ENCODE measurements at places on chromosomes 12 and 14.

DNA sequence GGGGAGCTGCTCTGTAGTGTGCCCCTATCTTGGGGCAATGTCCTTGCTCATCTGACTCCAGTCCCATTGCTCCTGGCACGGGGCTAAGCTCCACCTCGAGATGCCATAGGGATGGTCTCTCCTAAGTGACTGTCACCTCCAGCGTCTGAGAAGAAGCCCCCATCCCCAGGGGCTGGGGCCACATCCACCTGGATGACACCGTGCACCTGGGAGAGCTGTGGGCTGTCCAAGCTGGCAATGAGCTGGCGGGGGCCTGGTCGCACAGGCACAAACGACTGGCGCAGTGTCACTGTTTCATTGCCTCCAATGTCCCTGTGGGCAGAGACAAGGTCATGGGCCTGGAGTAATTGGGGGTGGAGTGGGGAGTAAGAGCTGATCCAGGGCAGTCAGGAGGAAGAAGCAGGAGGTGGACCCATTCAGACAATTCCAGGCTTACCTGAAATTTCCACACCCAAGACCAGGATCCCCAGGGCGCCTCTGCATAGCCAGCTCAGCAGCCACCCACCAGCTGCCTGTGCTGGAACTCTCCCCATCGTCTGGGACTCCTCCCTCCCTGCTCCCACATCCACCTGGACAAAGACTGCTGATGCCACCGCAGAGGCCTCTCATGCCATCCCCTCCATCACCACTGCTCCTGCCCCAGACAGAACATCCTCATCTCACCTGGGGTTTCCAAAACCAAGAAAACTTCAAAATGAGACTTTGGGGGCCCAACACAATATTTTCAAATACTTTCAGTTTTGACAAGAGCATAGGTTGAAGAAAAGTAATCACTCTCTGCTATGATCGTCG is 7.0 kb upstream of the TINF2 start:
- no peak for DNase-seq

DNA sequence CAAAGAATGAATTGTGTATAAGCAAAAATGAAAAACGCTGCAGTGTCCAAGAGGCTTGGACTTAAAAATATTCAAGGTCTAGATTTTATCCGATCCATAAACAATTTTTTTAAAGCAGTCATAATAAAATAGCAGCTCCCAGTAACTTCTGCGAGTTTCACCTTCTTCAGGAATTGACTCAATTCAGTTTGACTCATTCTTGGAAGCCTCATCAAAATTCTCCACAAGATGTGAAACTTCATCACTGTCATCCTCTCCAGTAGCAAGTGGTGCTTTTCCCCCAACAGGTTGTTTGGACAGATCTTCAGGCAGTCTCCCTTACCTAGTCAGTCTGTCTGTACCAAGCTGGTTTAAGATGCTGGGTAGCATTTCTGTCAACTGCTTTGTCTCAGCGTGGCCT is 93.5 kb upstream of the FOXG1 start:
- DNase-seq = no peak

DNA sequence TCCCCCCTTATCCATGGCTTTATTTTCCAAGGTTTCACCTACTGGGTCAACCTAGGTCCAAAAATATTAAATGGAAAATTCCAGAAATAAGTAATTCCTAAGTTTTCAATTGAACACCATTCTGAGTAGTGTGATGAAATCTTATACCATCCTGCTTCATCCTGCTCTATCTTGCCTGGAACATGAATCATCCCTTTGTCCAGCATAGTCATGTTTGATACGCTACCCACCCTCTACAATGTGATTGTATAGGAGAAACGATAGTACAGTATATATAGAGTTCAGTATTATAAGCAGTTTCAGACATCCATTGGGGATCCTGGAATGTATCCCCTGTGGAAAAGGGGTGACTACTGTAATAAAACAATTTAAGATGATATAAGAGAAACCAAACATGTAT is 62.2 kb downstream of the IFNG start:
- no peak for DNase-seq

DNA sequence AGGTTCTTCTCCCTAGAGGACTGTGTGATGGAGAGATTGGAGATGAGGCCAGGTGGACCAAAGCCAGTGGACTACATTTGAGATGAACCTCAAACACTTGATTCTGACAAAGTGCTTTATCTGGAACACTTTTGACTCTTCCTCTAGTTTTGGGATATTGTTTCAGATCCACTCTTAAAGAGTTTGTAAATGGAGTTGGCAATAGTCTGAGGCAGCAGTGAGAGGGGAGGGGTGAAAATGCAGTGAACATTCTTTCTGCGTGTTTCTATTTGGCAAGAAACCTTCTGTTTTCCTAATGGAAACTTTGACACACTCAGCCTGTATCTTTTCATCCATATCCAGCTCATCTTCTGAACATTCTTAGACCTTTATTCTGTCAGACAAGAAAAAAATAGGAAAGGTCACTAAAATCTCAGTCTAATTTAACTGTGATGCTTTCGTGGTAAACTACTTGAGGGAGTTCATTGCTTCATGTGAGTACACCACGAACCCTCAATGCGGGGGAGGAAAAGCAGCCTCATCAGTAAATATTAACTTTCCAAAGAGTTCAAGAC is 57.4 kb upstream of the KCNJ8 start:
- no peak for DNase-seq

- no peak for DNase-seq
Observed at GRCh38 chr14:74979442-74980397, 23.0 kb upstream of the EIF2B2 start.

- DNase-seq = no peak
Observed at GRCh38 chr12:9650151-9650576, 19.3 kb upstream of the CLEC2D start.

- no peak for DNase-seq
Observed at GRCh38 chr14:65132855-65133254, 30.5 kb upstream of the MAX start.

DNA sequence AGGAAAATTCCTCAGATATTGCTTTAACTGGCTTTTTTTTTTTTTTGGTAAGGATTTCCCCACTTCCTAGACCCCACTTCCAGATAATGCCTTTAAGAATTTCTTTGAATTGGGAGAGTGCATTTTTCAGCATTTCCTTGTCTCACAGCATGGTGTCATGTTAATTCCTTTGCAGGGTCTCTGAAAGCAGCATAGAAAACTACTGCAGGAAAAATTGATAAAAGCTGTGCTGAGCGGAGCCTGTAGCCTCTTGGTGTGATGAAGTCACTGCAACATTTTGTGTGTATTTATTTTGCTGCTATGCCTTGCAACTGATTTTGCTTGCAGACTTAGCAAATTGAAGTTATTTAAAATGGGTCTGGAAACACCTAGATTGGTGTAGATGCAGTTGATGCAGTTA is 2.7 kb downstream of the ANO4 start:
- DNase-seq = no peak

GRCh38 chr14:28321475-28322244 is 444.9 kb upstream of the FOXG1 start:
- no peak for DNase-seq

DNA sequence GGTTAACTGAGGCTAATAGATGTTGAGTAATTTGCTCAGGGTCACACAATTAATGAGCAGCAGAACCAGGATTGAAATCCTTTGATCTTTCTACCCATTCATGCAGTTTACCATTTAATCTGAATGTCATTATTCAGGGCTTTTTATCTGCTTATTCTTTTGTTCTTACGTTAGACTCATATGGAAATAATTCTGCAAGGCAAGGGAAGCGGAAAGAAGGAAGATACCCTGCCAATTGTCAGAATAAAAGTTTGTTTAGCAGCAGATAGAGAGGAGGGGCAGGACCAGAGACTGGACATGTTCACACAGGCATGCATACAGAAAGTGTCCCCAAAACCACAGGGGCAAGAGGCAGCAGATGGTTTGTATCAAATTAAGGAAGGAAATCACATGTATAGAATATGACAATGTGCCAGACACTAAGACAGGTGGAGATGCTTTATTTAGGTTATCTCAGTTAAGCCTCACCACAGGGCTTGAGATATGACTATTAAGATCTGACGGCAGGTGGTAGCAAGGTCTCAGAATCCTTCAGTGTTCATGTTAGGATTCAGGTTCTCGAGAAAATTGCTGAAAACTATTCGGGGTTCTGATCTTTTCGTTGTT is 29.8 kb downstream of the BRMS1L start:
- DNase-seq = peak; percentile 40

DNA sequence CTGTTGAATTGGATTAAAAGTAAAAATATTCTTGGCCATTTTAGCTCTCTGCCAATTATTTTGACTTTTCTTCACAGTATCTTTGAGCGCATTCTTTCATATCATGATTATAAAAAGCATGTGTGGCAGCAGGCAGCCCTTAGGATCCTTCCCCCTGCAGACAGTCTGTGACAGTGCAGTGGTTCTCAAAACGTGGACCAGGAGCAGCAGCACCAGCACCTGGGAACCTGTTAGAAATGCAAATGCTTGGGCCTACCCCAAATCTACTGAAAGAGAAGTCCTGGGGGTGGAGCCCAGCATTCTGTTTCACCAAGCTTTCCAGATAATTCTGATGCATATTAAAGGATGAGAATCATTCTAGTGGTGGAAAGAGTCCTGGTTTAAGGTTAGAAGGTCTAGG is 155.6 kb downstream of the MON2 start:
- no peak for DNase-seq

GRCh38 chr14:100571837-100572236 is 15.4 kb downstream of the BEGAIN start:
- no peak for DNase-seq

DNA sequence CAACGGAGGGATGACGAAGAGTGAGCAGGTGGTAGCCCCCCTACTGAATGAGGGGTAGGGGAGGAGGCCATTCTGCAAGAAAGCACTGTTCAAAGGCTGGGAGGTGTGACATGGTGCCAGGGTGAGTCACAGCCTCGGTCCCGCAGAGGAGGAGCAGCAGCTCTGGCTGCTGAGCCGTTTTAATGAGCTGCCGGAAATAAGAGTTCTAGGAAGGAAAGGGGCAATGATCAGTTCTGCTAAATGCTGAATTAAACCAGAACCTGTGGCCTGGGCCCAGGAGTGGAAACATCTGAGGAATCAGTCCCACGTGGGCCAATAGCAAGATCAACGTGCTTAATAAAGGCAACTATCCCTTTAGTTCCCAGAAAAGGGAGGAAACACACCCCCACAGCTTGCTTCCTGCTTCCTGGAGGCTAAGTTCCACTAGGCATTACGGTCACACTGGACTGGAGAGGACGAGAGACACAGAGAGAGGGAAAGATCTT is 3.6 kb downstream of the ABCD4 start:
- DNase-seq = no peak

GRCh38 chr12:130427381-130427887 is 89.7 kb downstream of the PIWIL1 start:
- no peak for DNase-seq

- DNase-seq = no peak
Observed at GRCh38 chr12:52342781-52343490, 21.7 kb upstream of the KRT83 start.

- no peak for DNase-seq
Observed at GRCh38 chr12:65958456-65958855, 134.2 kb downstream of the HMGA2 start.

DNA sequence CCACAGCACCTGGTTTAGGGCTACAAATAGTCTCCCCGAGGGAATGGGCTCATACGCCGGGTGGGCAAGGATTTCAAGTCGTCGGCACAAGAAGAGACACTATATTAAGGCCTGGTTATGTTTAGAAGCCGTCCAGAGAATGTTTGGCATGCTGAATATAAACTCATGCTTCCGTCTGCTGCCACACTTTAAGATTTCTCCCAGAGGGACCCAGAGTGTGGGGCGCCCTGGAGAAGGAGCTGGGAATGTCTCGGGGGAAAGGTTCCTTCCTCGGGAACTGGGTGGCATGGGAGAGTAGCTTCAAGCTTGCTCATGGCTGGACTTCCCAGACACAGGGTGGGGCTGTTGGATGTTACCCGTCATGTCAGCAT is 295.7 kb downstream of the CACNA1C start:
- no peak for DNase-seq

DNA sequence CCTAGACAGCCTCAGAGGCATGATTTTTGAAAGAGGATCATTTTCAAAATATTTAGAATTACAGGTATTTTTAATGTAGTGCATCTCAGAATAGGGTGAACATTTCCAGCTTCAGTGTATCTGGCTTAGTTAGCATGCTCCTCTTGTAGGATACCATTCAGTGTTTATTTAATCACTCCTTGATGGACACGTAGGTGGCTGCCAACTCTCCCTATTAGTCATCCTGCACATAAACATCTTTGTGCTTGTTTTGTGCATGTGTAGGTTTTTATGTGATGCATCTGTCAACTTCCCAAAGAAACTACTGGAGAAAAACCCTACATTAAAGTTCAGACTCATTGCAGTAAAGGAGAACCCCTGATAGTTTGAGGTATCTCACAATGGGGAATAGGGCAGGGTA is 52.5 kb upstream of the RBM19 start:
- no peak for DNase-seq

DNA sequence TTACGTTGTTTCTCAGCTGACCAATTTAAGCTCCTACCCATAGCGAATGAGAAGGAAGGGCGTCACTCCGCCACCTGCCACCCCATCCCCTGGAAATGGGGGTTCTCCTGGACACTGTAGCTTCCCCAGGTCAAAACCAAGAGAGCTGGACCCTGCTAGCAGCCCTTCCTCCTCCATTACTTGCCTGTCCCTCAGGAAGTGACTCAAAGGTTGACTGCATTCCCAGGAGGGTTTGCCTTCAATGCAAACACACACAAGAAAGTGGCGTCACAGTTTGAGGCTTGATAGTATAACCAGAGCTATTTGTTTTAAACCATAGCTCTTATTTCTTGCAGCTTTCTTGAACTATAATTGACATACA is 79.1 kb downstream of the KCNK13 start:
- no peak for DNase-seq

DNA sequence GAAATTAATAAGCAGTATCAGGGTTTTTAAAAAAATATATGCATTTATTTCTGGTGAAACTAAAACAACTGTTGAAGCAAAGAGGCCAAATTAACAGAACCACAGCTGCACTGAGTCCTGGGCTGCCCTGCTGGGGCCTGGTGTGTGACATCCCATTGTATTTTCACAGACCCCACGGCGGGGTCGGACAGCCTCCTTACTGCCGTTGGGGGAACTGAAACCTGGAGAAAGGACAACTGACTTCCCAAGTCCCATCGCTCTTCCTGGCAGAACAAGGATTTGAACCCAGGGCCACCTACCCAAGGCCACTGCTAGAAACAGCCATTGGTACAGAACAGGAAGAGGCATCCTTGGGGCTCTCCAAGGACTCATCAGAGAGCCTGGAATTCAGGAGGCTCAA is 114.8 kb upstream of the SFSWAP start:
- DNase-seq = no peak

All from GM18507 (cell line).